ENCODE measurements at places on chromosomes 1 and 21. TPM values are rescaled to one million over a fixed set of nuclear protein-coding genes. Genes with fewer than 3 reads are reported as not detected.

GRCh38 chr1:162070094-162070748 is 730 bp downstream of the NOS1AP start:
- no peak for DNase-seq

DNA sequence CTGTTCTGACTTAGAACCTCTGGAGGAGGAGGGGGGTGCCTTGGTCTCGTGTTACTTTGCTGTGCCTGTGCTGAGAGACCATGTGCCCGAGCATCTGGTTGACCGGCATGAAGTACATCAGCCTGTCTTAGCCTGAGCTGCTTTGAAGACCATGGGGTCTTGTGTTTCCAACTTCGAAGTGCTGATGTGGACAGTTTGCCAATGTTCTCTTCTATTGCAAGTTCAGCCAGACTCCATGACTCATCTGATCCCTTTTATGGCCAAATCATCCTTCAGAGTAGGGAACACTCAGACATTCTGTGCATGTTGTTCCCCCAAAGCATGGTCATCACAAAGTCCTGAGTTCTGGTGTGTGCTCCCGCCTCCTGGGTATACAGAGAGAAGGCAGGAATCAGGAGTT is 6.0 kb upstream of the PLA2G2C start:
- DNase-seq, result no peak

GRCh38 chr1:21414015-21414414 is 25.9 kb upstream of the NBPF3 start:
- no peak for DNase-seq

- DNase-seq, result no peak
These were observed 55.3 kb downstream of the MRPS6 start for GRCh38 chr21:34128674-34129038.

DNA sequence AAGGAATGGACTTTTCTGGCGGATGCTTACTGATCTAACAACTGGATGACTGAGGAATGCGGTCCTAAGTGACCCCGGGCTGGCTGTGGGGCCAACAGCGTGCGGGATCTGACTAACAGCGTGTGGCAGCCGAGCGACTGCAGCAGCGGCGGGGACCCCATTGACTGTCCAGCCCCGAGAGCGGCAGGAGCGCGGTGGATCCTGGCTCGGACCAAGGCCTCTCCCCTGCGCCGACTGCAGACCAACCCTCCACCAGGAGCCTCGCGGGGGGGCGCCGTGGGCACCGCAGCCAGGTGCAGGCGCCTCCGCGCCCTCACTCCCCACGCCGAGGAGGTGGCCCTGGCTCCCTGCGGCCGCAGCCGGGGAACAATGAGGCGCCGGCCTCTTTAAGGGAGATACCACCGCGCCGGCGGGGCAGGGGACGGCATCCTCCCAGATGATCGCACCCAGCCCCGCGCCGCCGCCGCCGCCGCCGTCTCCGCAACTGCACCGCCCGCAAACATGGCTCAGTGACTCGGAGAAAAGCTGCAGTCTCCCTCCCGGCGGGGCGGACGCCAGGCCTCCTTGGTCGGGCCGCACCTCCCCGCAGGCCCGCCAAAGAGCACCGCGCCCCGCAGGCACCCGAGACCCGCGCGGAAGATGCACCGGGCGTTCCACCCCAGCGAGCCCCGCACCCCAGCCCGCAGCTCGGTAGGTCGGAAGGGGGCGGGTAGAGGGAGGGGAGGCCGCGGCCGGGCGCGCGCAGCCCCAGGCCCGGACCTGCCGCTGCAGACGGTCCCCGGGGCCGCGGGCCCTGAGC is 694 bp upstream of the PDIK1L start:
- peak; percentile 68 for DNase-seq

DNA sequence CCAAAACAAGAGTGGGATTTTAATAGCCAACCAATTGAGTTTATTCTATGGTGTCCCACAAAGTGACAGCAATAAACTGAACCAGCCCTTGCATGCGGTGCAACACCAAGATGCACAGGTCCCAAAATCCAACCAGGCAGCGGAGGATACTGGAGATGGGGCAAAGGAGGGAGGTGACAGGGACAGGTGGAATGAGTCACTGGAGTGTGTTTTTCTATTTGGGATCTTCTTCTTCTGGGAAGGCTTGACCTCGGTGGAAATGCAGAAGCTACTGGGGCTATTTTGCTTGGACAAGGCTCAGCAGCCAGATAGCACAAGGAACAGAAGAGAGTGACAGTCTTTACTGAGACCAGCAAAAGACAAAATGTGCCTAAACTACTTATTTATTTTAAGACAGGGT is 97.5 kb downstream of the PLXNA2 start:
- no peak for DNase-seq

DNA sequence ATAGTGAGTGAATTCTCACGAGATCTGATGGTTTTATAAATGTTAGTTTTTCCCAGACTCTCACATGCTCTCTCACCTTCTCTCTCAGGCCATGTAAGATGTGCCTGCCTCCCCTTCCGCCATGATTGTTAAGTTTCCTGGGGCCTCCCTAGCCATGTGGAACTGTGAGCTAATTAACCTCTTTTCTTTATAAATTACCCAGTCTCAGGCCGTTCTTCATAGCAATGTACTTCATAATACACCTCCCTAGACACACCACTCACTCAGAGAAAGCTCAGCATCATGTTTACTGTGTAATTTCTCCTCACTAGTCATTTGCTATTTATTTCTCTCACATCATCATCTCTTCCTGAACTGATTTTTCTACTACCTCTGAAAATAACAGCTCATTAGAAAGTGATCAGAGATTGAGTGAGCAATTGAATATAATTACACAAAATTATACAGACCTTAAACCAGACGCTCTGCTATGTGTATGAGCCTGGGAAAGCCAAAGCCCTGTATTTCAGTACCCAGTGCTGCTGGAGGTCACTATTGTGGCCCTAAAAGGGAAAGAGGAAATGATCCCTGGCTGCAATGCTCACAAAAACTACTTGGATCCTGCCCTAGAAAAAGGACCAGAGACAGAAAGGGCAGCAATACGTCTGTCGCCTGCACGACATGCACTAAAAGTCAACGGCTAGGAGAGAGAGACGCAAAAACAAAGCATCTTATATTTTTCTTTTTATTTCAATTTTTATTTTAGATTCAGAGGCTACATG is 284.5 kb downstream of the DSCAM start:
- no peak for DNase-seq

DNA sequence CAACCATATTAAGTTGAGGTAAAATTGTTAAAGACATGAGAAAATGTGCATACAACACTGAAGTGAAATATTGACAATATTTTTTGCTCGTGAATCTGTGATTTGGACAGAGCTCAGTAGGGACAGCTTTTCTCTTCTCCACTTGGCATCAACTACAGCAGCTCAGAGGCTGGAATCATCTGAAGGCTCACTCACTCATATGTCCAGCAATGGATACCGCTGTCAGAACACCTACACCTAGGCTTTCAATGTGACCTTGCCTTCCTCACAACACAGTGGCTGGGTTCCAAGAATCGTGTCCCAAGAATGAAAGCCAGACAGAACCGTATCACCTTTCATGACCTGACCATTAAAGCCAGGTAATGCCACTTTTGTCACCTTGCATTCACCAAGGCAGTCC is 115.2 kb downstream of the NRIP1 start:
- DNase-seq, result no peak

- no peak for DNase-seq
These were observed 7.2 kb upstream of the GNG12 start for GRCh38 chr1:67840449-67840848.

GRCh38 chr21:30831194-30831765 is 1.7 kb upstream of the KRTAP7-1 start:
- peak; percentile 28 for DNase-seq

DNA sequence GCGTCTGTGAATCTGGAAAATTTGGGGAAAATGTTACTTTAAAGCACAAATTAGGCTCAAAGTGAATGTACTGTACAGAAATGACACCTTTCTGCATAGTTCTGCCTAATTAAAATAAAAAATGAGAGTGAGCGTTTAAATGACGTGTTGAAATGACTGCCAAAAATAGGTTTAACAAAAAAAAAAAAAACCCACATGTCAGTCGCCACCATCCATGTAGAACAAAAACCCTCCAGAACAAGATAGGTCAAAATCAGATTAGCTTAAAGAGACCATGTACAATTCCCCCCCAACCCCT is 745 bp downstream of the PARP1 start:
- DNase-seq, result no peak

DNA sequence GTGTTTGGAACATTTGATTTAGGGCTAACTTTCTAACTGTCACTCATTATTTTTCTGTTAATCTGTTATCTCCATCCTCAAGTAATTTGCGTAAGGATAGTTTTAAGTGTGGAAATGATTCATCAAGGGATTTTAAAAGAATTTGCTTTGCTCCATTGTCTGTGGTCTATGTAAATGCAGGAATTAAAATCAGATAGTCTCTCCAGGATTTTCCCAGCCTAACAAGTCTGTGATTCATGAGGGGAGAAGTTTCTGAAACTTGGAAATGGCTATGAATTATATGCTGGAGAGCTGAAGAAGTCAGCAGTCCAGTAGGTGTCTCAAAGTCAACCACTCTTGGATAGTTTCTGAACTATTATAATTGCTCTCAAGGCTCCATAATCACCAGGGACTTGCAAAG is 264.5 kb downstream of the MRPL39 start:
- DNase-seq, result no peak

DNA sequence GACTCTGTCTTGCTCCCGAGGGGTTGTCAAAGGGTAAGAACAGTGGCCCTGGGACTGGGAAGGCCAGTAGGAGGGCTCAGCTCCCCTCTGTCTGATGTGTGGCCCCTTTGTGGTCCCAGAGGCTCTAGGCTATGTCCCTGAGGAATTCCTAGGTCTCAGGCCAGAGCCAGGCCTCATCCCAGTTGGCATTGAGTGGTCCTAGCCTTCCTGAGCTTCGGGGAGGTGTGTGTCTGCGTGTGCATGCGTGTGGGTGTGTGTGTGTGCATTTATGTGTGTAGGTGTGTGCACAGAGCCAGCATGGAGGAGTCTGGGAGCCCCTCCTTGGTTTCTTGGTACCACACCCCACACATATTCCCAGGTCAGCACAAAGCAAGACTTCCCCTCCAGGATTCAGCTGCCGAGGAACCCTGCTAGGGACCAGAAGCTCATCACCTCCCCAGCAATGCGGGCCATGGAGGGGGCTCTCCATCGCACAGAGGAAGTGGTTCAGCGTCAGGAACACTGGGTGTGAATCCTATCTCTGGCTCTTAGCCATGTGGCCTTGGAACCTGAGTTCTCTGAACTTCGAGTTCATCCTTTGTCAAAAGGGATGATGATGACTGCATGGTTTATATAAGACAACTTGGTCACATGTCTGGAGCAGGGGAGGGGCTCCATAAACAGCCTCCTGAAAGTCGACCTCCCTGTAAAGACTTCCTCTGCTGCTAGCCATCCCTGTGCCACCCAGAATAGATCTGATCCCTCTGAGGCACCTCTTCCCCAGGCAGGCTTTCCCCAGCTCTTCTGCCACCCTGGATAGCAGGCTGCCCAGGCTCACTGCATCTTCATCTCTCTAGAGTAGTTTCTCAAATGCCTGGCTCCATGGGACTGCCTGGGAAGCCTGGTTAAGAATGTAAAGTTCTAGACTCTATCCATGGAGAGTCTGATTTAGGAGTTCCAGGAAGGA is 8.3 kb upstream of the EPS8L3 start:
- no peak for DNase-seq

DNA sequence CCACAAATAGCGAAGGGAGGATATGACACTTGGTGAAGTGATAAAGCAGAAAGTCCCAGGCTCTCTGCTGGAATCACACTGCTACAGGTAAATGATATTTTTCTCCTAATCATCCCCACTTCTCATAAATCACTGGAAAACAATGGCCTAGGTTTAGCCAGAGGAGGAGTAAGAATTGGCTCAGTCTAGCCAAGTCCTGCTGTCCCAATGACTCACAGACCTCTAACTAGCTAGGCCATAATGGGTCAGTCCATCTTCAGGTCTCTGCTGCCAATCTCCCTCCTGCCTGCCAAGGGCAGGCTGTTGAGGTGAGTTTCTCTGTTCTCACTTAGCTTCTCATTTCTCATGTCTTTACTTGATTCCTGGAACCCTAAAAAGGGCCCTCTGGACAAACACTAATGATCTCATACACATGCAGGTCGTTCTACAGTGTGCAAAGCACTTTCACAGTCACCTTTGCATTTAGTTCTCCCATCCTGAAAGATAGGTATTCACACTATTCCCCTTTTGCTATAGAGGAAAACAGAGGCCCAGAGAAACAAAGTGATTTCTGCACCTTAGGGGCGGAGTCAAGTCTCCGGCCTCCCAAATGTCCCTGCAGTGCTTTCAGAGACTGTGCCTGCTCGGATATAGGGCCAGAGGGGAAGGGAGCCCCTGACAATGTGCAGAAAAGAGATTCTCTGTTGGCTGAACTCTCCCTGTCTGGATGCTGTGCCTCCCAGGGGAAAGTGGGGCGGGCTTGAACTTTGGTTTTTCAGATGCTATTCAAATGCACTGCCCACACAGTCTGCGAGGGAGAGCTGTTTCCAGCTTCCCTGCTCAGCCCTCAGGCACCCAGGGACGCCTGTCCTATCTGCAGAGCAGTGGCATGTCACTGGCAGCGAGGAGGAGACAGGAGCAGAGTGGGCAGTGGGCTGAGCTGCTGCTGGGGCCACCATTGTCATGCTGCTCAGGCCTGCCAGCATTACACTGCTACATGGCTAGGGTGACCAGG is 3.9 kb upstream of the CDK18 start:
- DNase-seq, result no peak

GRCh38 chr1:2787163-2787911 is 14.2 kb downstream of the TTC34 start:
- no peak for DNase-seq

DNA sequence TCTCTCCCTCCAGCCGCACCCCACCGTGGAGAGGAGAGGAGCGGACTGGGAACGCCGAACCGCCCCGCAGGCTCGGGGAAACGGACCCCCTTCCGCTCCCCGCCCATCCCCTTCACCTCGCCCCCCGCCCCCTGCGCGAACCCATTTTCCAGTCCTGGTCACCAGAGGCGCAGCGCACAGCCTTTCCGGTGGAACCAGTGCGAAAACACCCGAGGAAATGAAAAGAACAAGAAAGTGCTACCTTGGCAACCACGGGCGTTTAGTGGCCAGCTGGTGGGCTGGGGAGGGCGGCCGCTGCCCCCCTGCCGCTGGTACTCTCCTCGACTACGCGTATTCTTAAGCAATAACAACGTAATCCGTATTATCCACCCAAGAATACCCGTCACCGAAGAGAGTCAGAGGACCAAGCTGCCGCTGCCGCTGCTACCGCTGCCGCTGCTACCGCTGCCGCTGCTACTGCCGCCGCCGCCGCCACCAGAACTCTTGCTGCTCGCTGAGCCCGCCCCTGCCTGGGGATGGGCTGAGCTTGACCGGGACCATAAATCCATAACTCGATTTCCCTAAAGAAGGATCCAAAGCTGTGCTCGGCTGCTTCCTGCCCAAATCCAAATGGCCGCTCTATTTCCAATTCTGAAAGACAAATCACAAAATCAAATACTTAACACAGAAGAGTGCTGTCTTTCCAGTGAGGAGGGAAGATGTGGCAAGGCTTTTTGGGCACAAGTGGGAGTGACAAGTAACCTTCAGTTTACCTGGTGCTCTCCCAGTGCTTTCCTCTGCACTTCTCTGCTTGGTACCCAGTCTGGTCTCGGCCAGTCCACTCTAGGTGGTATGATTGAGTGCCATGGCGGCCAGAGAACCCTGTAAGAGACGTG is 125.2 kb upstream of the DPYD start:
- DNase-seq, result peak; percentile 45

CFAP57 gene
- total RNA-seq, result 0.49 TPM

SH2D1B gene
- not detected for total RNA-seq

CAPN9 gene
- total RNA-seq, result not detected

OPTC gene
- 0.36 TPM for total RNA-seq

HSPB7 gene
- total RNA-seq, result not detected

IFNLR1 gene
- 3.1 TPM for total RNA-seq

GNG12 gene
- total RNA-seq, result 26.2 TPM

Measured in endothelial cell (in vitro differentiated cells).